ENCODE measurements at places on chromosomes 7 and 10. TPM values are rescaled to one million over a fixed set of nuclear protein-coding genes. Genes with fewer than 3 reads are reported as not detected.
A peak's percentile ranks its signal among the peaks of the same experiment; 100 is the strongest.

GRCh38 chr7:132872034-132872433, 209.9 kb downstream of the CHCHD3 start:
- DNase-seq = no peak

DNA sequence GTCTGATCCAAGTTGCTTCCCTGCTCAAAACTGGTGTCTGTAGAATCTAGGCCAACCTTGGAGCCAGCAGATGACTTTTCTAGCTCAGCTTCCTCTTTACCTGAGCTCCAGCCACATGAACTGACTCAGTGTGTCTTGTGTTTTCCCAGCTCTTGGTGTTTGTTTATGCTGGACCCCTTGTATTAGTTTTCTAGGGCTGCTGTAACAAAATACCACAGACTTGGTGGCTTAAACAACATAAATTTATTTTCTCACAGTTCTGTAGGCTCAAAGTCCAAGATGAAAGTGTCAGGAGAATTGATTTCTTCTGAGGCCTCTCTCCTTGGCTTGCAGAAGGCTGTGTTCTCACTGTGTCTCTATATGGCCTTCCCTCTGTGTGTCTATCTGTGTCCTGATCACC, 45.1 kb downstream of the LRMDA start:
- DNase-seq = no peak

- no peak for DNase-seq
Measured at GRCh38 chr7:83161899-83162401, 734 bp downstream of the PCLO start.

GRCh38 chr10:110052916-110053315, 45.1 kb downstream of the ADD3 start:
- no peak for DNase-seq

PHYHIPL gene
- not detected for total RNA-seq

DNA sequence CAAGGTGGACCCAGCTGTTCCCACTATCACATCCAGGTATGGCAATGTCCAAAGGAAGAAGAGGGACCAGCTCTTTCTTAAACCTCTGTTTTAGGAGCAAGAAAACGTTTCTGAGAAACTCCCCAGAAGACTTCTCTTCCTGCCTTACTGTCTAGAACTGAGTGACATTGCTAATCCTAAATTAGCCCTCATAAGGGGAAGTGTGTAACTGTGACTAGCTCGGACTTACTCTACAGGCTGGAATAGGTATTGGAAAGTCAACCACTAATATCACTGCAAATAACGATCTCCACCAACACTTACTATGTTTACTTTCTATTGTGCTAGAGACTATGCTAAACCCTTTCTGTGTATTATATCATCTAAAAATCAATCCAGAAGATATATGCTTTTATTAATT, 49.9 kb upstream of the RELN start:
- no peak for DNase-seq

GRCh38 chr10:47269294-47269693, 30.7 kb upstream of the GDF10 start:
- DNase-seq = no peak

NET1 gene
- 18.4 TPM for total RNA-seq

DNA sequence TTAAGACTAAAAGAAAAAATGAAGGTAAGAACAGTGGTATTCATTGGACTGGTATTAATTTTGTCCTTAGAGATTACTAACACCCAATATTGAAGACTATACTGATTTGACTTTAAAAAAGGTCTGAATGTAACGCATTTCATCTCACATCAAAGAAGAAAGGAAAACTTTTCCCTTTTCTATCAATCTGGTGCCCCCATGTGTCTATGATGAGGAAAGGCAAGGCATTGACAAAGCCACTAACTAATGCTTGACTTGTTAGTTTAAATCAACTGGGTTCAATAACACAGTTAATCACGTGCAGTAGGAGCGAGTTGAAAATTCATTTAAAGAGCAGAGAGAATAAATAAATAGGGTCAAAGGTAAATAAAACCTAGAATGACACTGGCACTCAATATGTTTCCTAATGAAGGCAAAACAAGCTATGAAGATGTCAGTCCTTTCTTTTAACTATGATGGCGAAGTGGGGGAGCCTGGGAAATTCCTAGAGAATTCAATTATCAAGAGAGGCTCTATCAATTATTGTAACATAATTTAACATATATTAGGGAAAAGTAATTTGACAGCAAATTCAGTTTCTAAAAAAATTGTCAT, 180.9 kb downstream of the ANK3 start:
- no peak for DNase-seq

DNA sequence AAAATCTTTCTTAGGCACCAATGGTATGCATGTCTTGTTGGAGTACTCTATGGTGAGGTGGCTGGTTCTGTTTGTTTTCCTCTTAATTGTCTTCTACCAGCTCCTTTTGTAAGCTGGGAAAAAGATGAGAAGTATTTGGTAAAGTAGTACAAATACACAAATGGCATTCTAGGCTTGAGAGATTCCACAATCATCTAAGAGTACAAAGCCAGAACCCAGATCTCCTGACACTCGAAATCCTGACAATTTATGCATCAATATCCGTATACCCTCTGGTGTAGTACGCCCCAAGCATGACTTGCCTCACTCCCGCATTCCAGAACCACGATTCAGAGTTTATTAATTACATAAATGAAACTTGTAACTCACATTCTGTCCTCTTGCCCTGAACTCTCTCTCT, 43.5 kb downstream of the CDCA7L start:
- peak; percentile 16 for DNase-seq

OPN4 gene
- total RNA-seq = not detected

DNA sequence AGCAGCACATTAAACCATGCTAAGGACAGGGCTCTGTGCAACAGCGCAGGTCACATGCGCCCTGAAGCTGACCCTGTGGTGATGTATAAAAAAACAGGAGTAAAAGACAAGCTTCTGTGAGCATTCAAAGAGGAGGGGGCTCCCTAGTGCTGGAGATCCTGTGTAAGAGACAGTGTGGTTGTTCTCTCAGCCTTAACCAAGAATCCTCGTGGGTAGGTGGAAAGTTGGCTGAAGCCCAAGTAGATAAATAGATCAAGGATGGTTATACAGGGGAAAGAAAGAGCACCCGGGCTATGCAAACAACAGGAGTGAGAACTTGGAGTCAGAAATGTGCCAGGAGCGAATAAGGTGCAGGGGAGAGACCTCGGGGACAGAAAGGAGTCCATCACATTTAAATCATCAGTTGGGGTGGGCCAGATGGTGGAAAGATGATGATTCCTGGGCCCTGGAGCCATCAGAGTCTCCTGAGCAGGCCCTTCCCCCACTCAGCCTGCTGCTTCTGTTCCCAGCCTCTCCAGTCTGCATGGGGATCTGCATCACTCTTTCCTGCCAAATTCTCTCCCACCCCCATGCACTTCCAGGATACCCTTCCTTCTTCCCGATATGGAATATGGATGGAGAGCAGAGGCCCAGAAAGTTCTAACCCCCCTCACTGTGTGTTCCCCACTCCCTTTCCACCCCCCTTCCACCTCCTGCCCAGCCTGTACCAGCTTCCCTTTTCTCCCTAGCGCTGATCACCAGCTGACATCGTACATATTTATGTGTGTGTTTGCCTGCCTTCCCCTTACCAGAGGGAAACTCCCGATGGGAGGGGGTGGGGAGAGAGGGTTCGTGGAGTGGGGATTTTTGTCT, 78.1 kb upstream of the PRR15 start:
- DNase-seq = no peak

DNA sequence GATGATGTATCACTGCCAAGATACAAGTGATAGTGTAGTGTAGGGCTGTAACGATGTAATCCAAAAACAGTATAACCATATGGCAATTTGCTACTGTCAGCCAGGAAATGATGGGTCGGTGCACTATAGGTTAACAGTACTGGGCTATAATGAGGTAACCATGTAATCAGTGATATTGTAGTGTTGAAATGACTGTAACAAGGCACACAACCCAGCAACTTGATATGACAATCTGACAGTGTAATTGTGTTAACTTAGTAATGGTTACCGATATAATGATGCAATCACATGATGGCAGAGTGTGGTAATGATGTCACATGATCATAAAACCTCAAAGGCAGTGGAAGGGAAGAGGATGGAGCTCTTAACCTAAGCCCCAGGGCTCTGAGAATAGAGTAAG, 73.8 kb upstream of the SLF2 start:
- DNase-seq = no peak

GRCh38 chr7:108071551-108071950, 58.6 kb downstream of the LAMB4 start:
- no peak for DNase-seq

PIK3AP1 gene
- 0.02 TPM for total RNA-seq

- peak; percentile 31 for DNase-seq
Measured at GRCh38 chr10:112374724-112375541, 1.0 kb downstream of the ACSL5 start.

All from MG63 (cell line).